ENCODE measurements at places on chromosomes 3 and 15.

- DNase-seq, result no peak
These were observed 40.9 kb upstream of the MYO5C start for GRCh38 chr15:52336529-52336928.

GRCh38 chr3:171123915-171124314 is 97.4 kb upstream of the SLC2A2 start:
- DNase-seq, result no peak

GRCh38 chr3:98331329-98331728 is 22.3 kb upstream of the OR5K4 start:
- no peak for DNase-seq

GRCh38 chr3:120568598-120568997 is 27.5 kb upstream of the NDUFB4 start:
- DNase-seq, result no peak

DNA sequence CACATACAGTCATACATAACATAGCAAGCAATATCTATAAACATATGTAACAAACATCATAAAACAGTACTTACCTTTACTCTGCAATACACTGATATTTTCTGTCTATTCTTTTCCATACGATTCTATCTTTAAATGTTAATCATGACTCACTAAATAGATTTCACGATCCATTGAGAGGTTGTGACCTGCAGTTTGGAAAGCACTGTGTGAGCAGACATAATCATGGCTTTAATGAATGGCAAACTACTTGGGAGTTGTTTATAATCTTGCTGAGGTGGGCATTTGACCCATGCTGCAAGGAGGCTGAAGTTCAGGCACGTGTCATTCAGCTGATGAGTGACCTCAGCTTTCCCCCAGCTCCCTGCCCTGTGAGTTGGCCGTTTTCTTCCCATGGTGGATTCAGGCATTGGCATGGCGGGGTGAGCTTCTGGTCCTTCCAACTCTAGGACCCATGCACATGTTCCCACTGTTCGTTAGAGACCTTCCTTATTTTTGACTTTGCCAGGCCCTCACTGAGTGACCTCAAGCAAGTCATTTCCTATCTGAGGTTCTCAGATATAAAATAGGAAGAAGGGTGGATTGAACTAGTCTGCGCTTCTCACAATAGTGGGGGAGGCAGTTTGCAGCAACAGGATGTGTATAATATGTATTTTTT is 41.7 kb downstream of the PAQR5 start:
- no peak for DNase-seq

GRCh38 chr15:99305761-99306505 is 54.7 kb downstream of the LRRC28 start:
- no peak for DNase-seq

GRCh38 chr3:119639494-119640350 is 20.7 kb downstream of the POPDC2 start:
- no peak for DNase-seq

DNA sequence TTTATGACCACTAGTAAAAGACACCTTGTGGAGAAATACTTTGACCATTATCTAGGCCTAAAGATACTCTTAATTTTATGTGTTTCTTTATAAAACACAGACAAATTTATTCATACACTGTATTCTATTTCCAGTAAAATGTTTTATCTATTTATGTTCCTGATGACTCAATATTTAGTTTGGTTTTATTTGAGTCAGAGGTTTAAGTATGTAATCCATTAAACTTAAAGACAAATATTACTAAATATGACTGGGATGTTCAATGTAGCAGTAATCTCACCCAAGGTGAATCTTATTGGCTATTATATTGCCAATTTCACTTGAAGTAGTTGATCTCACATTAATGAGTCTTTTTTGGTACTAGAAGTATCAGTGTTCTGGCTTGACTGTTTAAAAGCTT is 799.7 kb downstream of the CADM2 start:
- no peak for DNase-seq

DNA sequence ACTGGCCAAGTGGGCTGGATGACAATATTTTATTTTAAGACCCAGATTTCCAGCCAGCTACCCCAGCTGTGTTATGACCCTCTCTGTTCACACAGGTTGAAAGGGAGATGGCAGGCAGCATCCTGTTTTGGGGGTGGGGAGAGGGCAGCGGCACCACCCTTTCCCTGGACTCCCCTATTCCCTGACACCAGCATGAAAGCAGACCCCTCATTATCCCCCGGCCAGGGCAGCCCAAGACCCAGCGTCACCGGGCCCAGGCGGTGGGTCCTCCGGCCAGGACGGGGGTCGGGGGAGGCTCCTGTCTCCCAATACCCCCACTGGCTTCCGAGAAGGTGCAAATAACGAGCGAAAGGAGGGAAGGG is 127.6 kb upstream of the MEF2A start:
- no peak for DNase-seq

DNA sequence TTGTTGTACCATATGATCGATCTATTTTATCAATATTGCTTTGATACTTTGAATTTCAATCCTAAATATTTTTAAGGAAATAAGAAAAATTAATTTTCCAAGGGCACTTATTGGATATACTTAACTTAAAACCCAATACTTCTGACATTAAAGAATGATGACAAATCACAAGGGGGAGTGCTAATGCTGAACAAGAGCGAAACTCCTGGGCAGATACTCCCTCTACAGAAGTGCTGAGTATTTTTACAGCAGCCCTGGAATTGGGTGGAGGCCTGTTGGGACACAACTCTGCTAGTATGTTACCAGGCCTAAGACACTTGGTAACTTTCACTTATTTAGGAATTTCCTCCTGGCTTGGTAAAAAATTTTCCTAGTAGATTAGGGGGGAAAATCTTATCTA is 46.2 kb downstream of the DENND6A start:
- DNase-seq, result no peak

DNA sequence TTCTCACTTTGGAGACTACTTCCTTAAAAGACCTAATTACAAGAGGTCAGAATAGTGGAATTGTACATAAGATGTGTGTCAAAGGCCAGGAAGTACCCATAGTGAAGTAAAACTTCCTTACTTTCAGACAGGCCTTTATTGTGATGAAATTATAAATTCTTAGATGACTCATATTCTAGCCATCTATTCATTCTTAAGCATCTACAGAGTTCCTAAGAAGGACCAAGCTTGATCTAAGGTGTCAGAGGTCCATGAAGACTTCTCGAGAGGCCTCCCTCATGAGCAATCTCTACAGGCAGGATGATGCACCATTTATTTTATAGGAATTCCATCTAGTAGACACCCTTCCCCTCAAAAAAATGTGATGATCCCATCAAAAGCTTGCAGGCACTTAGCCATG is 493.3 kb downstream of the MAGI1 start:
- no peak for DNase-seq

DNA sequence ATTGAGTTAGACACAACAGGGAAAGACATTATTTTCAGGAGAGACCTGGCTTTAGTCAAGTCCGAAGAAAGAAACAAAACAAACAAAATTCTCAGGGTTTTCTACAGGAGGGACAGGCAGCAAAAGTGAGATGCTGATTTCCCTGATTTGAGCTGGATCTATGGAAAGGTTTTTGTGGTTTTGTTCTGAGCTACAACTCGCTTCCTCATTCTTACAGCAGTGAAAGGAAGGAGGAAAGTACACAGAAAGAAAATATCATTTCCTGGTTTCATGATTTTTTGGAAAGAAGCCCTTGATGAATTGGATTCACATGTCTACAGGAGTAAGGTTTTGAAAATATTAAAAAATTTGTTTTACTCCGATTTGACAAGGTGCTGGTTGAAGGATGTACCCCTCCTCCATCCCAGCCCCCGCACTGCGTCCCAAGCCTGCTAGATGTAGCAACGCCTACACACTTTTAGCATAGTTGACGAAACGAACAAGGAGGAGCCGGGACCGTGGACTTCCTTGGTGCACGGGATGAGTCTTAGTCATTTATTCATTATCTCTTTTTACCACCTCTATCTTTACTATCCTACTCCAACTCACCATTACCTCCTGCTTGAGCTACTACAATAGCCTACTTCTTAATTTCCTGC is 10.8 kb downstream of the PRICKLE2 start:
- DNase-seq, result no peak

DNA sequence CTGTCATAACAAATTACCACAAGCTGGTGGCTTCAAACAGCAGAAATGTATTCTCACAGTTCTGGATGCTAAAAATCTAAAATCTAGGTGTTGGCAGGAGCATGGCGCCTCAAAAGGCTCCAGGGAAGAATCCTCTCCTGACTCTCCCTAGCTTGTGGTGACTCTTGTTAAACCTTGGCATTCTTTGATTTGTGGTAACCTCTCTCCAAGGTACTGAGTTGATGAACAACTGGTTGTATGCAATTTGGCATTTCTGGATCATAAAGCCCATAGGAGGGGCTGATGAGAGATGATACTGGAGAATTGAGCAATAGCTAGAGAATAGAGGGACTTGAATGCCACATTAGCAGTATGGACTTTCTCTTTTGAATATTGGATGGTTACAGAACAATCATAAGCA is 821.8 kb downstream of the TBL1XR1 start:
- no peak for DNase-seq

GRCh38 chr3:61966200-61966599 is 404.8 kb downstream of the PTPRG start:
- DNase-seq, result no peak

GRCh38 chr3:52288674-52289073 is 1.0 kb downstream of the GLYCTK start:
- no peak for DNase-seq

GRCh38 chr3:105473521-105474223 is 107.0 kb downstream of the ALCAM start:
- DNase-seq, result no peak

GRCh38 chr3:157414861-157415260 is 21.8 kb upstream of the PTX3 start:
- DNase-seq, result no peak

DNA sequence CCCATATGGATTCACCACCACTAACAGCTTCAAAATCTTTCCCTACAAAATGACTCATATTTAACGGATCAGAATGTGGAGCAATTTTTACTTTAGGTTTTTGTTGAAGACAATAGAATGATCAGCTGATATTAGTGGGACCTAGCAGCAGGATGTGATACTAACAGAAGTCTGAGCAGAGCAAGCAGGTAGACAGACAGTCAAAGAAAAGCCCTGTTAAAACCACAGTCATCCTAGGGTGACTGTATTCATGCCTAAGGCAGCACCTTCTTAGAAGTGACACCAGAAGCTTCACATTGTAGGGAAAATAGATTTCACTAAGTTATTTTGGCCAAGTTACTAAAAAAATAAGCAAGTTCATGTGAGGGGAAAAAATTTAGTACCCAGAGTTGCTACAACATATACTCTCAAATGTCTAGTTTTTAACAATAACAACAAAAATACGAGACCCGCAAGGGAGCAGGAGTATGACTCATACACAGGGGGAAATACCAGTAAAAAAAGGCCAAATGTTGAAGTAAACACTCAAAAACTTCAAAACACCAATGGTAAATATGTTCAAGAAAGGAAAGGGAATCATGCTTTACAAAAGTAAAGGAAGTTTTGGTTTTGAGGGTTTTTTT is 590.9 kb downstream of the EPHA3 start:
- DNase-seq, result no peak

DNA sequence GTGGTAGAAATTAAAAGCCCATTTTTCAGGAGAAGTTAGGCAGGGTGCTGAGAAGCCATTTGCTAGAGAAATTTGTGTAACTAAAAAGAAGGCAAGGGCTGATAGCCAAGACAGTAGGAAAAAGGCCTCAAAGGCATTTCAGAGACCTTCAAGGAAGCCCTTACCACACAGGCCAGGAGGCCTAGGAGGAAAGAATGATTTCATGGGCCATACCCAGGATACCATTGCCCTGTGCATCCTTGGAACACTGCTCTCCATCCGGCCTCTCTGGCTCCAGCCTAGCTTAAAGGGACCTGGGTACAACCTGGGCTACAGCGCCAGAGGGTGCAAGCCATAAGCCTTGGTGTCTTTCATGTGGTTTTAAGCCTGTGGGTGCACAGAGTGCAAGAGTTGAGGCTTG is 193.6 kb upstream of the GRM7 start:
- DNase-seq, result no peak

GRCh38 chr3:64109438-64109837 is 86.1 kb upstream of the PSMD6 start:
- no peak for DNase-seq

DNA sequence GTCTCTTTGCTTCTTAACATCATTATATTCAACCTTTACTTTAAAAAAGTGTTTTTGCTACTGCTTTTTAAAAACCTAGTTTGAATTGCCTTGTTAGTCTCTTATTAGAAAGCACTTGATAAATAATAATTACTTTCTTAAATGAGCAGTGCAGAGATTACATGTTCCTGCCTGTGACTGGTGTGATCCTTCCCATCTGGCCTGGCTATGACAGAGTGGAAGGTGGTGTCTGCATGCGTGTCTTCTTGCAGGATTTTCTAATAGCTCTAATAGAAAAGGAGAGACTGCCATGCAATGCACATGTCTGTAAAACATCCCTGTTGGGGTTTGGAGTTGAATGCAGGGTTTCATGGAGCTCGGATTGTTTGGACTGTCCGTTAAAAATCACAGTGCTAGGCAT is 425.8 kb upstream of the TPM1 start:
- no peak for DNase-seq

DNA sequence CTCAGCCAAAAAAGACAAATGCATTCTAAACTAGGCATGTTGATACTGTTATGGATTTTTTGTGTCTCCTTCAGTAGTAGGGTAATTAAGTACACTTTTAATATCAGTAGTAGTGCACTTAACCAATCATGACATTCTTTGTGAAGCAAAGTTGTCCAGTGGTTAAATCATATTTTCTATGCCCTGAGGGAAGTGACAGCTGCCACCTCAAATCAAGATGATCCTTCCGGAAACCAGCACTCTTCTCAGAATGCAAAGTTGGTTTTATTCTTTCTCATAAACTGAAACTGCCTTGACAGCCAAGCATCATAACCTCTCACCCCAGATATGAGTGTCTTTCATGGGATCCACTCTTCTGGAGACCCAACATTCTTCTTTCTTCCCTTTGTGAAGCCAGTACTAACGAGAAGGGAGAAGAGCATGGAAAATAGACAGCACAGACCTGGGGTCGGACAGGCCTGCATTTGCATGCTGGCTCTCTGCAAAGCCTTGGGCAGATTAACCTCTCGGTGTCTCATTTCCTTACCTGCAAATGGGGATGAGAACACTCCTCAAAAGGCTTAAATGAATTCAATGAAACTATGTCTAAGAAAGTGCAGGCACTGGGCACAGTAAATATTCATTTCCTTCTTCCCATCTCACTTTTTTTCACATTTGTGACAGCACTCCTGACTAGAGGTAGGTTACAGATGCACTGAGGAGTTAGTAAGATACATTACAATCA is 13.2 kb downstream of the AAGAB start:
- DNase-seq, result no peak

DNA sequence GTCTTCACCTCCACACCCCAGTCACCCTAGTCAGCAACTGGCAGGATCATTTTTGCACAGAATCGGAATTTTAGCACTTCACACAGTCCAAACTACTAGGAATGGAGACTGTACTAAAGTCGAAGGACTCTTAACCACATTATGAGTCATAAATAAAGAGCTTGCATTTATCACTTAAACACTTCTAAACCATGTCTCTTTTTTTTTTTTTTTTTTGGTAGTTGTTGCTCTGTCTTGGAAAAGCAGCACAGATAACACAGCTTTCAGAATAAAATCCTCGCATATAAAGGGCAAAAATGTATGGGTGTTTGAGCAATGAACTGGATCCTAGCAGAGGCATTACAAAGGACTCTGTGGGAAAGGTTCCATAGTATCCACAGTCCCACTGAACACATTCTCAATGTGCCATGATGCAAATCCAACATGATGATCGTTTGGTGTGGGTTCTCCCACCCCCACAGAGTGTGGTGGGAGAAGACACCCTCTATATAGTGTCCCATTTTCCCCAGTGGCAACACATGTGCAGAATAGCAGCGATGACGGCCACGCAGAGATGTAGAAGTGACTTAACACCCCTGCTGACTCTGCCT is 47.1 kb downstream of the FOXP1 start:
- DNase-seq, result no peak

GRCh38 chr15:71124937-71125790 is 9.9 kb downstream of the THSD4 start:
- no peak for DNase-seq
